ENCODE measurements at places on chromosomes 1 and 21.

DNA sequence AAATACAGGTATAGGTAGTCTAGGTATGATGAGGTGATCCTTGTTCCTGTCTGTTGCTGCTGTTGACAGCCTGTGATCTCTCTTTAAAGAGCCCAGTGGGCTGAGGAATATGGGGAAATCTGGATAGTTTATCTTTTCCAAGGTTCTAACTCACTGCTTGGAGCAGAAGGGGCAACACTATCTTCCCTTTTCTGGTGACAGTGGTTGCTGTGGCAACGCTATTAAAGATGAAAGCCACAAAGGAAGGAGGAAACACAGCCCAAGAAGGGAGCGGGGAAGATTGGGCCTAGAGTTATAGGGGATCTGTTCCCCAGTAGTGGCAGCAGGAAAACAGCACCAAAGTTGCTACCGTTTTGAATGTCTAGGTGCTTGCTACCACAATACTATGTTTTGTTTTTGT, 8.8 kb downstream of the PCP4L1 start:
- DNase-seq: no peak

DNA sequence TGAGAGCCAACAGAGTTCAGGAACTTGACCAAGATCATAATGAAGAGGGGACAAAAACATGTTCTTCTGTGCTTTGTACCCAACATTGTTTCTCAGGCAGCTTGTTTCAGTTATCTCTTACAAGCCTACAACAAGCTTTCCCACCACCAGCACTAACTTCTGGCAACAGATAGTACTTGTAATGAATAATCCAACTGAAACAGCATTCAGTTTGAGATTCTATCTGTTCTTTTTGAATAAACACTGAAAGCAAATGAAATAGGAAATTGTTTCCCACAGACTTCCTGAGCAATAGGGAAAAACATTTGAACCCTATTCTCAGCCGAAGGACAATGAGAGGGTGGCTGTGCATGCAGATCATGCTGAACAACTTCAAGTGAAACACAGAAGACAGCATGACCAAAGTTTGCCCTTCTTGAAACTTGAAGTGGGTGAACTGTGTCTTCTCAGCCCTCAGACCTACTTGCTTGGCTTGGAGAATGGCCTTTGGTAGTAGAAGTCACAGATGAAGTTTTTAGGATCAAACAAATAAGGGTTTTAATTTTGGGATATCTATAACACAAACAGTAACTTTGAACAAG, 11.2 kb upstream of the HOOK1 start:
- no peak for DNase-seq

GRCh38 chr1:157203166-157203565, 65.0 kb upstream of the ETV3 start:
- DNase-seq: no peak

- no peak for DNase-seq
Observed at GRCh38 chr1:147475488-147475887, 65.8 kb upstream of the BCL9 start.

- no peak for DNase-seq
Observed at GRCh38 chr21:44261675-44262295, at the start of gene DNMT3L. Gene DNMT3L (minus strand): TSS chr21:44261897. CDS start chr21:44261259, 638 bp downstream.

GRCh38 chr1:66274634-66275033, 259.3 kb upstream of the SGIP1 start:
- DNase-seq: no peak

DNA sequence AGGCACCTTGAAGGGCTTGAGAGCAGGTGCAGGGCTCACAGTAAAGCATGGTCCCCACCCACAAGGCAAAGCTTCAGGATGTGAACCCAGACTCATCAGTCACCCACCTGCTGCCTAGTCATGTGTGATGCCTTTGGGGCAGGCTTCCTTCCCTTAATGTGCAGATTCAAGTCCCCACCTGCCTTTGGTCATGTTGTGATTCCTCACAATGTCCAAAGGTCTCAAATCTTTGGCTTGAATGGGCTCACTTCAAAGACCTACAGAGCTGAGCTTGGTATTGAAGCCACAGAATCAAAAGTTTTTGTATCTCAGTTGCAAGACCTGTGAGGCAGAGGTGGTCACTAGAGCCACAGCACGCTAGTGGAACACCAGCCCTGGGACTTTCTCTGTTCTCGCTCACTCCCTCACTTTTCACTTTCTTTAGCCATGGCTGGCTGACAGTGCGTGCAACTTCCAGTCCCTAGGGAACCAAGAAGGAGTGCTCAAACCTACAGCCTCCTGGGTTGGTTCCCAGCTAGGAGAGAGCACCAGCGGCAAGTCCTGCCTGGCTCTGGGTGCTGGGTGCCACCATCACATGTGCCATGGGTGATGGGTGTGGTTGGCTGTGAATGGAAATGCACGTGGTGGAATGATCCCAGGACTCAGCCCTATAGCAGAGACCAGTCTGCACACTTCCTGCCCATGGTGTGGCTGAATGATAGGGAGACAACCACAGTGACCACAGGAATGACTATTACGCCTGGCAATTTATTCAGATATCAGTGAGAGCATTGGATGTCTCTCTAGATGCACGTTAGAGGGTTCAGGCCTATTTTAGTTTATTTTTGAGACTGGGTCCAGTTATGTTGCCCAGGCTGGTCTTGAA, 26.4 kb upstream of the CLIC6 start:
- no peak for DNase-seq

DNA sequence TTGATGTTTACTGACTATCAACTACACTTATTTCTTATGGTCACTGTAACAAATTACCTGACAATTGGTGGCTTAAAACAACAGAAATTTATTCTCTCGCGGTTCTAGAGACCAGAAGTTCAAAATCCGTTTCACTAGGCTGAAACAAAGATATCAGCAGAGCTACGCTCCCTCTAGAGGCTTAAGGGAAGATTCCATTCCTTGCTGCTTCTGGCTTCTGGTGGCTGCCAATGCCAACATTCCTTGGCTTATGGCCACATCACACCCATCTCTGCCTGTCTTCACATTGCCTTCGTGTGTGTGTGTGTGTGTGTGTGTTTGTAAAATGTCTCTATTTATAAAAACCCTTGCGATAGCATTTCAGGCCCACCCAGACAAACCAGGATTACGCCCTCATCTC, 66.4 kb downstream of the LMX1A start:
- DNase-seq: no peak

GRCh38 chr1:8004803-8005573, 21.1 kb downstream of the ERRFI1 start:
- DNase-seq: peak; percentile 56

DNA sequence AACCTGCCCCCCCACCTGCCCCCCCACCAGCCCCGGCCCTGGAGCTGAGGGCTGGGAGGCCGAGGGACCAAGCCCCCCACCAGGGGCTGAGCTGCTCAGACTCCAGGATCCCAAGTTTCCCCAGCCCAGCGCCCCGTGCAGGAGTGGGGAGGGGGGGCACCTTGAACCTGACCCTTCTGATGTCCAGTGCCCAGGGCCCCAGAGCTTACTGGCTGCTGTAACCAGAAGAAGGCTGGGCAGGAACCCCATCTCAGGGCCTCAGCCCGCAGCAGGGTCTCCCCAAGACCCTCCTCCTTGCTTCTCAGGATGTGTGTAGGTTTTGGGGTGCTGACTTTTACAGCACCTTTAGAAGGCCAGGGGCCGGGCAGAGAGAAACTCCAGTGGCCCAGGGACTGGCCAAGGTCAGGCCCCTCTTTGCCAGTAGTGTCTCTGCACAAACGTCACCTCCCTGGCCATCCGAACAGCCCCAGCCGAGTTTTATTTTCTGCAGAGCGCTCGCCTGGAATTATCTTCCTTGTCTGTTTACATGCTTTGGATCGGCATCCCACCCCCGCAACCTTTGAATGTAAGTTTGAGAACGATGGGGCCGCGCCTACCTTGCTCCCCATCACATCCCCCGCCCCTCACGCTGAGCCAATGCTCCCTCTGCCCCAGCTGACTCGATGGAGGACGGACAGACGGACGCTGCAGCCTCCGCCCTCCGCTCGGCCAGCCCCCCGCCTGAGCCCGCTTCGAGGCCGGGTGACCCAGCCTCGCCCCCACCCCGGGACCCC, 70.1 kb upstream of the CASZ1 start:
- DNase-seq: no peak

DNA sequence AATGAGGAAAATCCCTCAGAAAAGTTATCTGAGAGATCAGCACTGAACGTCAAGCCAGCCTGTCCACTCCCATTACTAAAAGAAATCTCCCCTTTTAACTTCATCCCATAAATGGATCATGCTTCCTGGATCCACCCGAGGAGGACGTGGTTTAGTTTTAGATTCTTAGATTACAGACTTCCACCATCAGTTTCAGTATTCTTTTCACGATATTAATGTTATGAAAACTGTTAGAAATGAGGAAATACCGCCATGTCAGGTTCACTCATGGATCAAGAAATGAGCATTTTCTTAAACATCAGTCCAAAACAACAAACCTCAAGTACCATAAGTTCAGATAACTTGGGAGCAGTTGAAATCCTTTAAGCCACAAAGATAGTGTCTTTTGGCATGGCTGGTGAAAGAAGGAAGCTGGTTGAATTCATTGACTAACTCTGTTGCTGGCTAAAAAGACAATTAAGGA, 49.8 kb downstream of the NFIA start:
- DNase-seq: no peak

DNA sequence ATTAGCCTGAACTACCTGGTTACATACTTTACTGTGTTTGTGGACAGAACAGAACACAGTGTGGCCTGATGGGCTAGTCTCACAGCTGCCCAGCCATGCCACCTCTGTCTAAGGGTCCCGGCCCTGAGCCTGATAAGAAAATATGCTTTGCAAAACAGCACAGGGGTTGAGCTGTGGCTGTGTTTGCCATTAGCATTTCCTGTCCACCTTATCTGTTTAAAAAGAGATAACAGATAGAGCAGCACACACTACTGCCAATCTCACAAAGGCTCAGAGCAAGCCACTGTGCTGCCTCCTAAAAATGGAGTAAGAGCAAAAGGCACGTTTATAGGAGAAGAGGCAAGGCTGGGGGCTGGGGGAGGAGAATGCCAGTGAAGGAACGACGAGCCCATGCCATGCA, 95.0 kb downstream of the SUSD4 start:
- no peak for DNase-seq

GRCh38 chr1:31834501-31834900, 18.7 kb upstream of the SPOCD1 start:
- DNase-seq: no peak

- DNase-seq: no peak
Observed at GRCh38 chr1:12326986-12327385, 97.2 kb downstream of the VPS13D start.

DNA sequence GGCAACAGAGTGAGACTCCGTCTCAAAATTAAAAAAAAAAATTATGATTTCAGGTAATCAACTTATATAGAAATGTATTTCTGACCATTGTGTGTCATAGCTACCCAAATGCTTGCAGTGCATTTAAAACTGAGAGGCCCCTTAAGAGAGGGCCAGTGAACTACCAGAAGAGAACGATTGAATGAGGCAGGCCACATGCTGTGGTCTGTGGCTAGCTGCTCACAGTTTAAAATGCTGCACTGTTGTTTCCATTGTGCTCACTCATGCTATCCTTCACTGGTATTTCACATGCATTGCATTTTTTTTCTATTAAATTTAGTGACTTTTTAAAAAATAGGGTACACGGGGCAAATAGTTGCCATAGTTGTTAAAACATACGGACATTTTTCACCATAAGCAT, 26.0 kb downstream of the CHML start:
- no peak for DNase-seq
